ENCODE measurements at places on chromosomes 16 and 17.

DNA sequence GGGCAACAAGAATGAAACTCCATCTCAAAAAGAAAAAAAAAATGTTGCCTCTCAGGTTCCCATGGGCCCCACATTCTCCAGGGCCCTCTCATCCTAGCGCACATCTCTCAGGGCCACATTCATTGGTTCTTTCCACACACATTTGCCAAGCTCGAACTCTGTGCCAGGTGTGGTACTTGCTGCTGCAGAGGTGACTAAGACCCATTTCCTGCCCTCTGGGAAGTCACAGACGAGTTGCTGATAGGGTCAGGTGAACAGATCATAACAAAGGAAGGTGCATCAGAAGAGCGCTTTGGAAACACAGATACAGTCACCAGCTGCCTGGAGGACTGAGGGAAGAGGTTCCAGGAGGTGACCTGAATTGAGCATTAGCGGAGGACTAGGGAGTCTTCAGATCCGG lies 1.0 kb downstream of the GSDMA start:
- DNase-seq: peak; percentile 15

- DNase-seq: no peak
Observed at GRCh38 chr17:72974605-72975232, 117.8 kb downstream of the SLC39A11 start.

- DNase-seq: no peak
Observed at GRCh38 chr16:81718637-81719036, 60.5 kb upstream of the PLCG2 start.

- DNase-seq: no peak
Observed at GRCh38 chr16:1953734-1954133, 755 bp downstream of the RPL3L start.

DNA sequence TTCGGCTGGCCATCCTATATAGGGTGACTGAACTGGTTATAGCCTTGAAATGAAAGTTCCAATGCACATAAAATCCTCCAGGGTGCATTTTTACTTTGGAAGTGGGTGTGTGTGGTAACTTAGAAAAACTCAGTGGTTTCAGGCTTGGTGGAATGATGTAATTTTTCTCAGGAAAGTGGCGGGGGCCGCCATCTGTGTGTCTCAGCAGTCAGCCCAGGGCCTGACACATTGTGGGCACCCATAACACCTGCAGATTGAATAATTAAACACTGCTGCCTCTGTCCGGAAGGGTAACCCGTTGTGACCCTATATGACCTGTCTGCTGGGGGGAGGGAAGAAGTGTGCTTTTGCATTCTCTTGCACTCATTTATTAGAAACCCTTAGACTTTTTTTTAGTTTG lies 2.2 kb upstream of the PDP2 start:
- DNase-seq: no peak

DNA sequence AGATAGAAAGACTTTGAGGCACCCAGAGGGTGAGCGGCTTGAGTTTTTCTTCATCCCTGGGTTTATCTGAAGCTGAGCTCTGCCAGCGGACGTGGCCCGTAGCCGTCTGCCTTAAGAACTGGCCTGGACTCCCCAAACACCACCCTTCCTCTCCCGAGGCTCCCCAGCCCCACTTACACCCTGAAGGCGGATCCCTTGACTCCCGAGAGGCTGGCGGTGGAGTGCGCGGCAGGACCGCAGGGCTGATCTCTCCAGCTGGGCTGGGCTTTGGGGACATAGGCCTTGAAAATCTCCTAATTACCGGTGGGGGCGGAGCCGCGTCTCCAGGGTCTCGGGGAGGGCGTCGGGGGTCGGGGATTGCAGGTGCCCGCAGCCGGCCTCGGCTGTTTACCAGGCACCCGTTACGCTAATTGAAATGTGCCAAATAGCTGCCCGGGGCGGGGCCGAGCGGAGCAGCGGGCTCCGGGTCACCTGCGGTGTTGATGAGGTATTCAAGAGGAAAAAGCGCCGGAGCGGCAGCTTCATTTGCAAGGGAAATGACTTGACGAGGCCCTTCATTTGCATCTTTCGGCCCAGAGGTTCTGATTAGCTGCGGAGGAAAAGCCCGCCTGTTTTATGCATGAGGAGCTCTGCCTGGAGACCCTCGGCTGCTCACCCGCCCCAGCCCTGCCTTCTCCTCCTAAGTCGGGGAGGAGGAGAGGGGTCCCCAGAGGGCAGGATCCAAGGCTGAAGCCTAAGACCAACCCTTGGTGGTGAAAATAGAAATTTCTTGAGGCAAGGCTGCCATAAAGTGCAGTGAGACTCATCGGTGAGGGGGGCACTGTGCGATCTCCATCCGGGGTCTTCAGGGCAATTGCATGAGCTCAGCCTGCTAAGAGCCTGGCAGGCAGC lies 100.7 kb downstream of the MGAT5B start:
- peak; percentile 16 for DNase-seq

DNA sequence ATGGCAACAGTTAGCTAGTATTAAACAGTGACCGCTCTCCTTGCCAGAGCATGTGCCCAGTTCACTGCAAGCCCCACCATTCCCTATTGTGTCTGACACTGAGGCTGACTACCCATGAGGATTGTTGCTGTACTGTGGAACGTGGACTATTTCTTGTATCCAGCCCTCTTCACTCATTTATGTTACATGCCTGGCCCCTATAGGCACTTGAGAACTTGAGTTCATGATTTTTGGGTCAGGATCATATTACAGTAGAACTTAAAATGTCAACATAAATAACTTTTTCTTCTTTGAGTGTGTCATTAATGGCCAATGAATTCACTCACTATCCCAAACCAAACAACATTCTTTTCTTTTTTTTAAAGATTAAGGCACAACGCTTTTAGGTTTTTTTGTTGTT lies 55.7 kb downstream of the LYRM1 start:
- no peak for DNase-seq

GRCh38 chr17:1779571-1780131 lies 17.8 kb downstream of the SERPINF1 start:
- DNase-seq: no peak

DNA sequence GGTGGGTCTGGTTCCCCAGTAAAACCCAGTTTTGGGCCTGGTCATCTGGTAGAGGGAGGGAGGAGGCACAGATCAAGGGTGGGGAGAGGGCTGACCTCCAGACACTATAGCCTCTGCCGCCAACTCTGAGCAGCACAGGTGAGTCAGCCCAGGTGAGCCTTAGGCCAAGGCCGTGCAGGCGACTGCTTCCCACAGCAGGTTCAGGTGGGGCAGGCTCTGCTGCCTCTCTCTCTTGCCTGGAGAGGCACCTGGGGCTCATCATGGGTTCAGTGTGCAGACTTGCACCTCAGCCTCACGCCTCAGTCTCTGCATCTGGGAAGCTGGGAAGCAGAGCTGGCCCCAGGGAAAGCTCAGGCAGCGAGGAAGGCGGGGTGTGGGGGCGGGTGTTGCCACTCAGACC lies 37.8 kb upstream of the IL34 start:
- DNase-seq: no peak

- DNase-seq: no peak
Observed at GRCh38 chr17:68433911-68434508, 23.3 kb downstream of the WIPI1 start.

GRCh38 chr17:2398655-2399571 lies 1.9 kb downstream of the MNT start:
- peak; percentile 54 for DNase-seq

DNA sequence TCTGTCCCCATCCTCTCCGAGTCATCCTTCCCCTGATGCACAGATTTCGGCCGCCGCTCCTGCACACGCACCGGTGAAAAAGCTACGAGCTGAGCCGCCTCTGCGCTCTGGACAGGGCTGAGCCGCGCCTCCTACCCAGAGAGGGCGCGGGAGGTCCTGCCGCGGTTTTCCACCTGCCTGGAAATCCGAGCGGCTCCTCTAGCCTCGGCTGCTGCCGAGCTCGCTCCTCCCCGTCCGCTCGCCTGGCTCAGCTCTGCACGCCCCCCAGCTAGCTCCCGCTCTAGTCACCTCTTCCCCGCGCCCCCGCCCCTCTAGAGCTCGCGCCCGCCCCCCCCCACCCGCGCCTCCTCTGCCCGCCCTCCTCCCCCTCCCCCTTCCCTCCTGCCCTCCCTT lies 198 bp upstream of the SHISA9 start:
- DNase-seq: no peak

GRCh38 chr16:72002619-72003018 lies 2.4 kb upstream of the PKD1L3 start:
- no peak for DNase-seq

DNA sequence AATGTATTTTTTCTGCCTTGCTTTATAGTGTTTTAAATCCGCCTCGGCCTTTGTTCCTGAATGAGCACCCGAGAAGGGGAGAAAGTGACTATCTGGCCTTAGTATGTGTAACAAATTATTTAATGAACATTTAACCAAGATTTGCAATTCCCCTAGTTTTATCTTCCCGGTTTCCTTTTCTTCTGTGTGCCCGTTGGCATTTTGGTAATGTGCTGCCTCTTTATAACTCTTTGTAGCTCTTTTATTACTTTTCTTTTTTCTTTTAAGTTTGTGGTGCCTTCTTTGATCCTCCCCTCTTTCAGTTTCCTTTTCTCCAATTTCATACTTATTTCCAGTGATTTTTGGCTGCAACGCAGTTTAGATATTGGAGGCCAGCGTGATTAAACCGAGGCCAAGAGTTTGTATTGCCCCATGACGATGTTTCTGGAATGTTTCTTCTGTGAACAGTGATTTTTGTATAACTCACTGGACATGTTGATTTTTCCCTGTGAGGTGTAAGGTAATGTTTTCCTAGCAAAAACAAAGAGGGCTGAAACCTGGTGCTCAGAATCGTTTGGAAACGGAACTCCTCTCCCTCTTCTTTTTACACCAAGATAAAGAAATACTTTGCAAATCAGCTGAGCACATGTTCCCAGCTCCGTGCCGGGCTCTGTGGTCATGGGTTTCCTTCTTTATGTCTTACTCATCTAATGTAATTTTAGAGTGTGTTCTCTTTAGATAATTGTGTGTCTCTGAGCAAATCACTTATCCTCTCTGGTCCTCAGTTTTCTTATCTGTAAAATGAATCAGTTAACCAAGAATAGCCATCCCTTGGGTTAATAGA lies 344.3 kb downstream of the WWOX start:
- DNase-seq: no peak

- no peak for DNase-seq
Observed at GRCh38 chr17:48384164-48384563, 45.9 kb downstream of the SKAP1 start.

- DNase-seq: no peak
Observed at GRCh38 chr17:7352503-7352889, 534 bp downstream of the KCTD11 start.

- DNase-seq: no peak
Observed at GRCh38 chr17:27512031-27512430, 55.8 kb downstream of the KSR1 start.

DNA sequence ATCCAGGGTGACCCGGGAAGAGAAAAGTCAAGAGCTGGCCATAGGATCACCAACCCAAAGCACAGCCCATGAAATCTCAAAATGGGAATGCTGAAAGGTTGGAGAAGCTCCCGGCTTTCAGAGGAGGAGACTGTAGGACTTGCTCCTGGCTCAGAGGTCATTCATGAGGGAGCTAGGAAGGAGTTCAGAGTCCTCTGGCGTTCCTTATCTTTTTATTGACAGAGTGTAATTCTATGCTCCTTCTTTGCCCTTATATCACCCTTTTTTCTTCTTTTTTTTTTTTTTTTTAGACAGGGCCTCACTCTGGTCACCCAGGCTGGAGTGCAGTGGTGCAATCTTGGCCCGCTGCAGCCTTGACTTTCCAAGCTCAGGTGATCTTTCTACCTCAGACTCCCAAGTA lies 27.3 kb upstream of the CNOT1 start:
- DNase-seq: no peak

GRCh38 chr17:58052945-58053715 lies 30.1 kb upstream of the DYNLL2 start:
- no peak for DNase-seq

DNA sequence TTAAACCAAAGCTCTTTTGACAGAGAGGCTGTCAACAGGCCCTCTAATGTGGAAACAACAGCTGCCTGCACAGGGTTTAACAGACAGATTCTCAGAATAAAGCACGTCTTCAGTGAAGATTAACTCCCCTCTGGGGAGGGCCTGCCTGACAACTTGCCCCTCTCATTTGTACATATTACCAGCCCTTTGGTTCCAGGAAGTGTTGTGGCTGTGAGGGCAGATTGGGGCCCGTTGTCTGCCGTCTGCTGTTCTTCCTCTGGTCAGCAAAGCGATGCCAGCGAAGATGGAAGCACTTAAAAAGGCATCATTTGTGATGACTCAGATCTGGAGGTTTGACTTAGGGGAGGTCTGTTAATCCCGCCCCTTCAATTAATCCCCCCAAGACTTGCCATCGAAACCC lies 177.0 kb upstream of the IRX6 start:
- no peak for DNase-seq

- peak; percentile 99 for DNase-seq
Observed at GRCh38 chr16:22374311-22375116, at the start of gene CDR2. Gene CDR2, minus strand, starts transcription at chr16:22374619. Its CDS starts 310 bp downstream, at chr16:22374309.

DNA sequence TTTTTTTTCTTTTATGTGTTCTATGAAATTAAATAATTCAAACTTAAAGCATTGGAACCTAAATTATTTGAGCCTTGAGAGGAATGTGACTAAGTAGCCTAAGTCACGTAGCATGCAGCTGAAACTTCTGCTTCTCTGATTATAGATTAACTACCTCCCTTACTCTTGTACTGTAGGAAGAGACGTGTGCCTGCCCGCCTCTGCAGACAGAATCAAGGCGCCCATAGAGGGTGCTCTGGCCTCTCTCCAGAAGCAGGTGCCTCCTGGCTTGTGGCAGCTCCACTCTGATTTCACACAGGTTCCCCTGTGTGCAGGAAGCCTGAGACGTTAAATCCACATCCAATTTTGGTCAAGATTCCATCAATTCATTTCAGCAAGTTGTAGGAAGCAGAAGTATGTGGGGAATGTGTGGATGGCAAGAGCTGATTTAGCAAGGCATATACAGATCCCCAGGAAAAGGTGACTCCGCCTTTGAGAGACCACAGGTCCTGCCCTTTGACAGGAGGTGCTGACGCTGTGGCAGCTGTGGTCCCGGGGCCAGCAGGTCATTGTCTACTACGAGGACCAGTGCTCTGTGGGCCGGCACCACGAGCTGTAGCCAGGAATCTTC lies 1418.8 kb downstream of the CDH11 start:
- DNase-seq: no peak

- no peak for DNase-seq
Observed at GRCh38 chr17:33520426-33521330, 227.6 kb upstream of the ASIC2 start.

DNA sequence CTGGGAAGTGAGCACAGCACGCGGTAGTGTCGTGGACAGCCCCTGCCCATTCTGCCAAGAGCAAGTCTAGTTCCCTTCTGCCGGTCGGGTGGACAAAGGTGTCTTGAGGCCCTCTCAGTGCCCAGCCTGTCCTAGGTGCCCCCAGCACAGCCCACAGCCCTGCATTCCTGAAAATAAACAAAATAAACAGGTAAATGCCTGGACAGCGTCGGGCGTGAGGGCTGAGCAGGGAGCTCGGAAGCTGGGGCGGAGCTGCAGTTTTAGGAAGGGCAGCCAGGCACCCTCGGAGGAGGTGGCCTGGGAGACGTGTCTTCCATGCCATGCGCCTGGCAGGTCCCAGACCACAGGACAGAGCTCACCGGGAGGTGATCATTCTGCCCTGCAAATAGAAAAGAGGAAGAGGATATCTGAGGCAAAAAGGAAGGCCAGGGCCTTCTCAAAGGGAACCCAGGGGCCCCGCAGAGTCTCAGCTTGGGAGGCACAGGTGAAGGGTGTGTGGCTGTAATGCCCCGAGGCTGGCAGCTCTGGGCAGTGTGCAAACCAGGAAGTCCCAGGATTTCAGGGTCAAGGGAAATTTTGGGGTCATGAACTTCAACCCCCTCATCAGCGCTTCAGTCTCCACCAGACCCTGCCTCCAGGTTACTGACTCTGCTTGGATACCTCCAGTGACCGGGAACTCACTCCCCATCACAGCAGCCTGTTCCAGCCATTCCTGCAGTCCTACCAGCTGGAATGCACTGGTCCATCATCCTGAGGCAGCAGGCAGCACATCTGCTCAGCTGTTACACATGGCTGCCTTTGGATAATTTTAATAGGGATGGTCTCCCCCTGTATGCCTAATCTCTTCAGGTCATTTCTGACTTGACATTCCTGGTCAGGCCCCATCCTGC lies 1.7 kb downstream of the ZNF469 start:
- no peak for DNase-seq

Measured in effector CD4-positive, alpha-beta T cell (primary cell).